RWPE1 (cell line): ENCODE measurements at places on chromosomes 3 and 15.

GRCh38 chr3:47663630-47664240 lies 85.1 kb upstream of the CSPG5 start:
- DNase-seq: no peak

- no peak for DNase-seq
These were observed 195.6 kb upstream of the AZI2 start for GRCh38 chr3:28544236-28544635.

- no peak for DNase-seq
These were observed 417.3 kb downstream of the GABRB3 start for GRCh38 chr15:26355472-26356074.

DNA sequence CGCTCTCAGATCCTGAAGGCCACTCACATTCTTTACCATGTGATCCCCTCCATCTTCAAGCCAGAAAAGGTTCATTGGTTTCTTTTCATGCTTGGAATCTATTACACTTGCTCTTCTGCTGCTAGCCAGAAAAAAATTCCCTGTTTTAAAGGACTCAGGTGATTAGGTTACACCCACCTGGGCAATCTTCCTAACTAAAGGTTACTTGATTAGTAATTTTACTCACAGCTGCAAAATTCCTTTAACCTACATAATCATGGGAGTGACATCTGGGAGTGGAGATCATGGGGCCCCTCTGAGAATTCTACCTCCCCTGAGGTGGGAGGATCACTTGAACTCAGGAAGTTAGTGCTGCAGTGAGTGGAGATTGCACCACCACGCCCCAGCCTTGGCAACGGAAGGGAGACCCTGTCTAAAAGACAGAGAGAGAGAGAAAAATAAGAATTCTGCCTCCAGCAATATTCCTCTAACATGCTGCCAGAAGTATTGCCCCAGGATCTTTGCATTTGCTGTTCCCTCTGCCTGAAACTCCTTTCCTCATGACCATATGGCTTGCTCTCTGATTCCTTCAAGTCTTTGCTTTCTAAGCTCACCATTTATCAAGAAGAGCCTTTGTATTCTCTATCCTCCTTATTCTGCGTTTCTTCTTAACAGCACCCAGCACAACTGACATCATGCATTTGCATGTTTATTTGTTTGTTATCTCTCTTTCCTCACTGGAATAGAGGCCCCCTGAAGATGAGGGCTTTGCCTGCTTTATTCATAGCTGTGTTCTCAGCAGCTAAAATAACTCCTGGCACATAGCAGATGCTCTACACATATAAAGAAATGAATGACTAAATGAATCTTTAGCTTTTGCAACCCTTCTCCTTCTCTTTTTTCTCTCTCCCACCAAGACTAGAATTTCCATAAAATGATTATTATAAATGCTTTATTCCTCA lies 68.2 kb downstream of the EDEM1 start:
- DNase-seq: no peak

DNA sequence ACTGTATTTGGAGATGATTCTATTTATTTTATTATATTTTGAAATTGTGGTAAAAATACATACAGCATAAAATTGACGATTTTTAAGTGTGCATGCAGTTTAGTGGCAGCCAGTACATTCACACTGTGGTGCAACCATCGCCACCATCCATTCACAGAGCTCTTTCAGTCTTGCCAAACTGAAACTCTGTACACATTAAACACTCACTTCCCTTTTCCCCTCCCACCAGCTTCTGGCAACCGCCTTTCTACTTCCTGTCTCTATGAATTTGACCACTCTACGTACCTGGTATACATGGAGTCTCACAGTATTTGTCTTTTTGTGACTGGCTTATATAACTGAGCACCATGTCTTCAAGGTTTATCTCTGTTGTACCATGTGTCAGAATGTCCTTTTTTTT lies 303.3 kb upstream of the ATP10A start:
- DNase-seq: no peak

GRCh38 chr15:73010154-73011152 lies 41.8 kb upstream of the NEO1 start:
- no peak for DNase-seq

GRCh38 chr3:71317140-71317539 lies 266.4 kb downstream of the FOXP1 start:
- DNase-seq: no peak

- no peak for DNase-seq
These were observed 103.1 kb upstream of the BCL6 start for GRCh38 chr3:187848401-187848800.

GRCh38 chr3:45537970-45538640 lies 56.4 kb upstream of the LIMD1 start:
- DNase-seq: no peak

- DNase-seq: no peak
These were observed 22.2 kb upstream of the SLC25A26 start for GRCh38 chr3:66198437-66199088.

- no peak for DNase-seq
These were observed 11.9 kb upstream of the SEMA6D start for GRCh38 chr15:47705281-47705997.

DNA sequence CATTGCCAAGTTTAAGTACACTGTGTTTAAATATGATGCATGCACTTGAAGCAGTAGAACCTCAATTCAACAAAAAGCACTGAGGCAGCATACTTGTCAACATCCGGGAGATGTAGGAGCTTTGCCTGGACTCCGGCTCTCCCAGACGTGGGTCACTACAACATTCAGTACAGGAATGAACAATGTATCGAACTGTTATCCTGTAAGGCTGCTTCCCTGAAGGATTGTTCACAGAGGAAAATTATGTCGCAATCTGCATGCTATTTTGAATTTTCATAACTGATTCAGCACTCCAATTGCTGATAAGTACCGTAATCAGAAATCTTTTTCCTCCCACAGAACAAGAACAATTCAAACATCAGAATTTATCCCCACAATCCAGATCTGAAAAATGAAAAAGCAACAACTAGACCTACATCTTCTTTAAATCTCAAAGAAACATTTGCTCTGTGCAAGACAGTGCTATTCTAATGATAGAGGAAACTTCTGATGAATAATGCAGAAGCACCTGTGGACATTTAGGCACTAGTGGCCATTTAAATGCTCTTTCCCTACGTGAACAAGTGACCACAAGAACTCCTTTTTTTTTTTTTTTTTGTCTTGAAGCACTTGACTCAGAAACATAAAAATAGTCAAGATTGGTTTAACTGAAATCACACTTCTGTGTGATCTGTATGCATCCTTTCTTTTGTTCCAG lies 113.4 kb downstream of the PLCH1 start:
- no peak for DNase-seq

DNA sequence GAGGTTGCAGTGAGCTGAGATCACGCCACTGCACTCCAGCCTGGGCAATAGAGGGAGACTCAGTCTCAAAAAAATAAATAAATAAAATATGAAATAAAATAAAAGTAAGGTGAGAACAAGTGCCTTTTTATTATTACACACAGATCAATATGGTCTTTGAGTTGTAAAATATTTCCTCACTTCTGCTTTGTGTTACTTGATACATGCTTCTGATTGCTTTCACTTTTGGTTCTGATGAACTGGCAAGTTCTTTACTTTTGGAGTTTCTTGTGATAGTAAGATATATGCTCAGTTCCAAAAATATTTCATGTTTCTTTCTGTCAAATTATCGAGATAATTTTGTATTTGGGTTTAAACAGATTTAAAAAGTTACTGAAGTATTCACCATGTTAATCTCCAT lies 16.6 kb upstream of the GYG1 start:
- DNase-seq: no peak

DNA sequence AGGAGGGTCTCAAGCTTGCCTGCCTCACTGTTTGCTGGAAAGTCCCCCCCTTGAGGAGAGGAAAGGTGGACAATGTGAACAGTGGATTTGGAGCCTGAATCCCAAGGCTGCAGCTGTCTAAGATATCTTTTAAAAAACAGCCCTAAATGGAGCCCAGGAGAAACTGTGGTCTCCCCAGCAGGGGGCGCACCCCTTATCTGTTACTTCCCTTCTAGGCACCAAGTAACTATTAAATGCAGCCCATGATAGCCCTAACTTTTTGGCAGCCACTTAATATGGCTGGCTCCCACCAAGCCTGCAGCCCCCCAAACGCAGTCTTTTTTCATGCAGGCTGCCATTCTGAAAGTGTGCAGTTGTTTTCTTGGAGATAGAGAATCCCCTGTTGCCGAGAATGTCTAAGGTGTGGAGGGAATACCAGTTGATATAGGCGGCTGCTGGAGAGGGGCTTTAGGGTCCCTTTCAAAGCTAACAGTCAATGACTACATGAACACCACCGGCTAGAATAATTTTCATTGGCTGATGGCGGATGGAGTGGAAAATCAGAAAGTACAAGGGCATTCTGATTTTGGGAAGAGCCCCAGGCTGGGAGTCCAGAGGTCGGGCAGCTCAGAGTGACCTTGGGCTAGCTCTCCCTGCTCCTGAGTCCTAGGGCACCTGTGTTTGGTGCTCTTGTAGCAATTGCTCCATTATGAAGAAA lies 1.3 kb downstream of the RHCG start:
- no peak for DNase-seq

GRCh38 chr3:169146179-169146665 lies 517.3 kb downstream of the MECOM start:
- DNase-seq: peak; percentile 52

DNA sequence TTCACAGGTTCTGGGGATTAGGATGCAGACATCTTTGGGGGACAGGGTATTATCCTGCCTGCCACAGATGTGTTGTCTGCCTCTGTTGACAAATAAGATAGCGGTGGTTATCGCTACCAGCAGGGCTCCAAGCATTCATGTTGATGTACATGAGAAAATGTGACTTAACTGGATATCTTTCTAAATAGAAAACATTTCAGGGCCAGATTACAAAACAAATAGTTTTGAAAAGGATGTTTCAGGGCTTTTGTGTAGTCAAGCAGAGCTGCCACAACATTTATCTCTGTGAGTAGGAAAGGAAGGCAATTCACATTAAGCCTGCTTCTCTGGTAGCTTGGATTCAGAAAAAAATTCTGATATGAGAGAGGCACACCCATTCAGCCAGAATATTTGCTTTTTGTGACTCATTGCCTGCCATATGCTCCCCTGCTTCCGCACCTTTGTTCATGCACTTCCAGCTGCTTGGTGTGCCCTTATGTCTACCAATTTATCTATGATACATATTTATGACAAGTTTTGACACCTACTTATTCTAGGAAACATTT lies 22.8 kb downstream of the PLS1 start:
- peak; percentile 56 for DNase-seq

- no peak for DNase-seq
These were observed 92.4 kb downstream of the OXNAD1 start for GRCh38 chr3:16357186-16358121.

- no peak for DNase-seq
These were observed 24.8 kb downstream of the TYRO3 start for GRCh38 chr15:41583795-41584194.

- no peak for DNase-seq
These were observed 82.4 kb upstream of the PLCL2 start for GRCh38 chr3:16802389-16802788.

DNA sequence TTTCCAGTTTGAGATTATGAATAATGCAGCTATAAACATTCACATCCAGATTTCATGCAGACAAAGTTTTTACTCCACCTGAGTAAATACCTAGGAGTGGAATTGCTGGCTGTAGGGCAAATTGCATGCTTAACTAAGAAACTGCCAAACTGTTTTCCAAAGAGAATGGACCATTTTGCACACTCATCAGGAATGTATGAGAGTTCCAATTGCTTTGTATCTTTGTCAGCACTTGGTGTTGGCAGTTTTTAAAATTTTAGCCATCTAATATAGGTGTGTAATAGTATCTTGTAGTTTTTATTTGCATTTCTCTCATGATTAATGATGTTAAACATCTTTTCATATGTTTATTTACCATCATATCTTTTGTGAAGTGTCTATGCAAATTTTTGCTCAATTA lies 40.6 kb upstream of the TRIM59 start:
- DNase-seq: no peak

- DNase-seq: no peak
These were observed 554.5 kb downstream of the AGBL1 start for GRCh38 chr15:86634146-86634545.

DNA sequence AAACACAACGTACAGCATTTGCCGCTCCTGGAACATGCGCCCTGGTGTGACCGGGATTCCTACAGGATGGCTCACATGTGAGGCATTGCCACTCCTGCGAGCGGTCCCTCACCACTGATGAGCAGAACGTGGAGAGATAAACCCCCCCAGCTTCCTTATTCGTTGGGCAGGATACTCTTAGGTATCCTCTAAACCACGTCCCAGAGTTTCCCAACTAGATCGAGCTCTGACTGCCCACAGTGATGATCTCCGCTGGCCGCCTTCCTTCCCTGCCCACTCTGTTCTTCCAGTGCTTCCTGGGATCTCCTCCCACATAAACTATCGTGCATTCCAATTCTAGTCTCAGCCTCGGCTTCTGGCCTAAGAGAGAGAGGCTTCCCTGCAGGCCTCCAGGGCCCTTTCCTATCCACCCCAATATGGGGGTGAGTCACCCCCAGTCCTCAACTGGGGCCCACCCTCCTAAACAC lies 91.8 kb downstream of the TOP2B start:
- no peak for DNase-seq

DNA sequence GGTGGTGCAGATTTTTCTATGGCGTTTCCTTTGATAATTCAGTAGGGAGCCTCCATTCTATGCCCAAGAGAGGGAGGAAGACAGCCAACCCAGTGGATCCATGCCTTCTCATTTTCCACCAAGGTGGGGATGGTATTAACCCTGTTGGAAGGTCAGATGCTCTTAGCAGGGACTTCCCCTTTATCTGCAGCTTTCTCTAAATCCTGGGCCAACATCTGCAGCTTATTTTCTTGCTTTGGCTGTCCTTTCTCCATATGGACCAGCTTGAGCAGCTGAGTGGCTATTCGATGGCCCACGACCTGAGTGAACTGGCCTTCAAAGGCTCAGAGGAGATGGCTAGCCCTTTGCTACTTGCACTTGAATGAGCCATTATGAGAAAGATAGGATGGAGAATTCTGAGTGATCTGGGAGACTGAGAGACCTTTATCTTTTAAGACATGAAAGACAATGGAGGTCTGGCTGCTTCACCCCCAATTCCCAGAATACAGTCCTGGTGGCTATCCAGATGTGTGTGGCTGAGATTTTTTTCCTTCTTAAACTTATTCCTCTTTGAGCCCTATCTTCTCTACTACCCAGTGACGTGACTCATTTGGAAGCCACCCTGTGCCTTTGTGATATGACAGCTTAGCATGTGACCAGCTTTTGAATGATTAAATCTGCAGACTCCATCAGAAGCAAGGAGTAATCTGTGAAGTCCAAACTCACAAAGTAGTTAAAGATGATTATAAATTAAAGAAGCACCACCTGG lies 39.6 kb upstream of the TRAK1 start:
- DNase-seq: no peak

DNA sequence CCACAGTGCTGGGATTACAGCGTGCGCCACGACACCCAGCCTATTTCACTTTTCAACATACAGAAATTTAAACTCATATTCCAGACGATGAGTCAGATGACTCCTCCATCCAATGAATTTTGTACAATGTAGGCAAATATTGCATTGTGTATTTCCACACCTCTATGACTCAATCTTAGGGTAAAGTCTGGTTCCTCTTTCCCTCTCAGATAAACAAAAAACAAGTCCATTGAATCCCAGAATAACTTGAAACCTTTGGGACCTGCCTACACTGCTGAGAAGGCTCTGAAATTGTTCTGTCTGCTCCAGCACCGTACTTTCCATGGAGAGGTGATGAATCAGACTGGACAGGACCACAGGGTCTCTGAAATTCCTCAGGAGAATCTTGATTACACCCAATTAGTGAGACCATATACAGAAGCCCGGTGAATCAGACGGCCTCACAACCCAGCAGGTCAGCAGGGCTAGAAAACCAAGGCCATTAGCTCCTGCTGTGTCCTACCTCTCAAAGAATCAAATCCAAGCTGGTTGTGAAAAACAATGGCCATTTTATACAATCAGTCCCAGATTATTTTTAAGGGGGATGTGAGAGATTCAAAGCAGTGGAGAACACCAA lies 112.6 kb downstream of the ERC2 start:
- DNase-seq: no peak
